Lung (tissue), 17 donors: ENCODE measurements at places on chromosomes 2 and 18. TPM values are rescaled to one million over a fixed set of nuclear protein-coding genes. Genes with fewer than 3 reads are reported as not detected.

DNA sequence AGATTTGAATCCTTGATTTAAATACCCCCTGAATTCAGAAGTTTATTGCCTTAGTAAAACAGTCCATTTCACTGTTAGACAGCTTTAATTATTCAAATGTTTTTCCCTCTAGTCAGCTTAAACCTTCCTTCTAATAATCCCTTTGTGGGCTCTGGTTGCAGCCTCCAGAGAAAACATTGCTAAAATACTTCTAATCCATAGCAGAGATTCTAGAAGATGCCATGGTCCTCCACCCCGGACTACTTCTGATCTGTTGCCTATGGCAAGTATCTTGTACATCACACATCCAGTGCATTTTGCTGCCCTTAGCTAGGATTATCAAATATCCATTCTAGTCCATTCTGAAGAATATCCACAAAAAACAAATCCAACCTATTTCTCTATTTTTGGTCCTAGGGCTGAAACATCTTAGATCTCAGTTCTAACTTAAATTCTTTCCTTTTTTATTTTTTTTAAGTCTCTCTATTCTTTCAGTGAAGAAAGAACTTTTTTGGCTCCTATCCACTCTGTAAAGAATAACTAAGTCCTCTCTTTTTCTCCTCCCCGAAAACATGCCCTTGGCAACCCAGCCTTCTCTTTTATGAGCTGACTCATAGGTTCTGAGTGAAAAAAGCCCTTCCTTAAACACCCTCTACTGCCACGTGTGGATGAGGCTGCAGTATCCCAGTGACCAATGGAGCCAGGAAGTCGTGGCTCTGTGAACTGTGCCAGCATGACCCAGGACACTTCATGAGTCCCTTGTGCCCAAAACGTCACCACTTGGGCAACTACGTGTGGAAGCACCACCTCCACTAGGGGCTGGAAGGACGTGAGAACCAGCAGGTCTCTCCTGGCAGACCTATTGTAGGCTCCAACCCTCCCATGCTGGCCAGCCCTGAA, 349.8 kb downstream of the TNS1 start:
- DNase-seq = no peak

DNA sequence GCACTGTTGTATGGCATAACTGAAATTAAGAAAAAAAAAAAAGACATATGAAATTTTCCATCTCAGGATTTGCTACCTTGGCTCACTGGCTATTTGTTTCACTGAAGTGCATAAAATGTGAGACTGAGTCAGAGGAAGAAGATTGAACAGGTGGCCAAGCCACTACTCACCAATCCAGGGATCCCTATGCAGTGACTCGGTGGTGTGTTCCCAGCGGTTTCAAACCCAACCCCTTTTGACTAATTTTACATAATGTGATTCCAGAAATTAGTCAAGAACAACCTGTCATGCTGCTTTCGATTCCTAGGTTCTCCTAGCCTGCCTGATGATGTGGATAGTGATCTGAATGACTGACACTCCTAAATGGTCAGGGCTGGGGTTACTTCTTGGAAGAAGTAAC, 77.3 kb downstream of the KLHL14 start:
- no peak for DNase-seq

- DNase-seq = no peak
Observed at GRCh38 chr2:24893934-24894333, 26.1 kb downstream of the ADCY3 start.

MAPK4 gene
- total RNA-seq = 5.2 TPM

SOX11 gene
- 0.06 TPM for total RNA-seq
